ENCODE measurements at places on chromosomes 11 and 22.
A peak's percentile ranks its signal among the peaks of the same experiment; 100 is the strongest.

DNA sequence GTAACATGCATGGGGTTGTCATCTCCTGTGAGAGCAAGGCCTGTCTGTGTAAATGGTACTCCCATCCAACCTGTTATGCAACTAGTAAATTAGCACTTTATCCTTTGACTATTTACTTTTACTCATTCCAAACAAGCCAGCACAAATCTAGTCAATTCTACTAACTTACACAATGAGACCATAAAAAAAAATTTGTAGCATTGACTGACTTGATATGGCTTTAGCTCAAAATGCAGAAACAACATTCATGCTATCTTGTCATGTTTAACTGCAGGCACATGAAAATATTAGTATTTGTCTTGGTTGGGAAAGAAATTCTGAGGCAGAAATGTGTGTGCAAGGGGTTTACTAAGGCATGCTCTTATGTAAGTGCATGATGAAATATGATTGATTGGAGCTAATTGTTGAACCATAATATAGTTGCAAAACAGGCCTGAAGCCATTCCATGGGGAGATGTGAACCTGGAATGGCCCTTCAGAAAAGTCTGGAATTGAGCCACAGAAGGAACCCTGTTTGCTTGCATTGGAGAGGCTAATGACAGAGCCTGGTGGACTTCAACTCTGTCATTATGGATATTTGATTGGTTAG lies 2.5 kb downstream of the SLC22A25 start:
- no peak for DNase-seq

DNA sequence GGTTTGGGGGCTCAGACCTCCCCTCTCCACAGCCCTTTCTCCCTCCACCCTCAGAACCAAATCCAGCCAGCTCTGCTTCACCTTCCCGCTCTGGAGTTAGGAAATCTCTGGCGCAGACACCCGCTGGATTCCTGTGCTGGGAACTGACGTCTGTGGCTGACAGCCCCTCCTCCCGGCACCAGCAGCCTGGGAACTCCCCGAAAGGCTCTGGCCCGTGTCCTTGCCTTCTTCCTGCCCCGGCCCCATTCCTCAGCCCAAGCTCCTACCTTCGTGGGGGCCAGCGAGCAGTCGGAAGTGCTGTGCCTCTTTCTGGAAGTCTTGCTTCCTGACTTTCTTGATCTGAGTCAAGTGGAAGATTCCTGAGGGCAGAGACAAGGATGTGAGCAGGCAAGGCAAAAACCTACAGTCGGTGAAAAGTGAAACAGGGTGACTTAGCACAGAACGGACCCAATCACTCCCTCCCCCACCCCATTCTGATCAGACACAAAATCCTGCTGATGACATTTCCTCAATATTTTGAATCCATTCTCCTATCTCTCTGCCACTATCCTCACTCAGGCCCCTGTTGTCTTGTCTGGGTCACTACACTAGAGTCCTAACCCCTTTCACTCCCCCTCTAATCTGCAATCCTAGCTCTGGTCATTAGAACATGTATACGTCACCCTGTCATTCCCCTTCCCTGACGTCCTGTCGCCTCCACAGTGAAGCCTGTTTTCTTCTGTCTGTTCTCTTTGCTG lies 34.1 kb downstream of the CHRDL2 start:
- peak; percentile 87 for DNase-seq

DNA sequence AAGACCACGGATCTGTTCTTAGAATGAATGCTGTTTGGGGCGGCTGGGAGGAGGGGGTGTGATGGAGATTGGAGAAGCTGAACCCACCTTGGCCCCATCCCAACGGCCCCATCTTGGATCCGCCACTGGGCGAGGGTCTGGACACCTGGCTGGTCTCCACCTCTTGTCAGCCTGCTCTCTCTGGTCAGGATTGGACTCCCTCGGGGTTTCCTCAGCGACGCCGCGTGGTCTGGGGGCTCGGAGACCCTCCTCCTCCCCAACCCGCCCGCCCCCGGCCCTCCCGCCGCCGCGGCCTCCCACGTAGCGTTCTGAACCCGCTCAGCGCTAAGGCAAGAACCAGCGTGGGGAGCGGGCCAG lies 4.3 kb upstream of the FLI1 start:
- no peak for DNase-seq

GRCh38 chr22:23651676-23652075 lies 19.6 kb upstream of the DRICH1 start:
- no peak for DNase-seq

DNA sequence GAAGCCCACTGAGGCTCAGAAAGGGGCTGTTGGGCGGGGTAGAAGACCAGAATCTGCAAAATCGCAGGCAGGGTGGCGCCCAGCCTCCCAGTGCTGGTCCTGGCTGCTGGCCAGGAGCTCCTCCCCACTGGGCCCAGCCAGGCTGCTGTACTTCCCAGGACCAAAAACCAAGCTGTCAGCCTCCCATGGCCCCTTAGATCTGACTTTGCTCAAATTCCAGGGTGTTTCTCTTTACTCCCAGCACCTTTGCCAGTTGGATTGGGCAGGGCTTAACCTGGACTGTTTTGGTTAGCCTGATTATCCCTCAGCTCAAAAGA lies 44.2 kb upstream of the WEE1 start:
- DNase-seq: peak; percentile 37

DNA sequence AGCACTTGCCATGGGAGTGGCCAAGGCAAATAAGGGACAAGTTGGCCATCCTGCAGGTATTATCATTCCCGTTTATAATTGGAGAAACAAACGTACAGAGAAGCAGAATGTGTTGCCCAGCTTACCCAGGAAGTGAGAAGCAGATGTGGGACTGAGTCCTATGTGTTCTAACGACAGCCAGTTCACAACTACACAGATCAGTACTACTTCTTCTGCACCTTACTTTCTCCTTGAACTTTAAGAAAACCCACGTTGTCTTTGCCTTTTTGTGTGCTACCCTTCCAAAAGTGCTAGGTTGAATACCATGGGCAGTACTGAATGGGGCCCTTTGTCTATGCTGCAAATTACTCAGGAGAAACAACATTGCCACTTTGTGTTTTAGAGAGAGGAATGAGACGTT lies 62.8 kb upstream of the BLID start:
- DNase-seq: no peak

DNA sequence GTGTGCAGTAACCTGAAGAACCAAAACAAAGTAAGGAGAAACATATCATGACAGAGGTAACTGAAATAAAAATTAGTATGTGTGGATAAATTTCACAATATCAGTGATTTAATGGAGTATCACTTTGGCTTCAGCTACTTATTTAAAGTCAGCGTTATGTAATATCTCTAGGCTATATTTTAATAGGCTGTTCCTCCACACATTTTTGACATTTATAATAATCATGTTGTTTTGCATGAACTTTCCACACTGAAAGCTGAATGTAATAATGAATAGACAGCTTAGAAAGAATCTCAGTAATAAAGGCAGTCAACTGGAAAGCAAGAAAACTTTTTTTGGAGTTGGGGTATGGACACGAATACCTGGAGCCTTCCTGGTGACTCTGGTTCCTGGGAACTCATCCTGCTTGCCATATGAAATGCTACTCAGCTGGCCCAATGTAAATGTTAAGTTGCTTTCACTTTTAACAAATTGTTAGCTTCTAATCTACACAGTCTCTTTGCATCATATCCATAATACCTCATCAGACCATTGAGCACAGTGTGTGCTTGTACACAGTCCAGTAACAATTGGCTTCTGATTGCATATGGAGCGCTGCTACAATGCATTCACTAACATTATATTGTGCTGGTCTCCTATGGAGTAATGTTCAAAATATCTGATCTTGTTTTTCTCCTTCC lies 257.7 kb downstream of the SOX6 start:
- no peak for DNase-seq

DNA sequence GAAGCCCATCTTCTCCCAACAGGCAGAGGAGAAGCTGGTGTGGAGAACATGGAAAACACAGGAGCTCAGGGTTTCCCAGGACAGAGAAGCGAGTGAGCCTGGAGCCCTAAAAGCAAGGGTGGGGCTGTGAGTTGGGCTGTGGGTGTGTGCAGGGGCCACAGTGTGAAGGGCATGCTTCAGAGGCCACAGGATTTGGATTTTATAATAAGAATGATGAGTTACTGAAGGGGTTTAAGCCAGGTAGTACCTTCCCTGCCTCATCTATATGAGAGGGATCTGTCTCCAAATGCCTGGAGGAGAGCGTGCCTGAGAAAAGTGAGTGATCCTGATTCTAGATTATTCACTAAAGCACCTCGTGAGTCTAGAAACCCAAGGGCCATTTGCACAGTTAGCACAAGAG lies 106.8 kb downstream of the VPREB1 start:
- no peak for DNase-seq

DNA sequence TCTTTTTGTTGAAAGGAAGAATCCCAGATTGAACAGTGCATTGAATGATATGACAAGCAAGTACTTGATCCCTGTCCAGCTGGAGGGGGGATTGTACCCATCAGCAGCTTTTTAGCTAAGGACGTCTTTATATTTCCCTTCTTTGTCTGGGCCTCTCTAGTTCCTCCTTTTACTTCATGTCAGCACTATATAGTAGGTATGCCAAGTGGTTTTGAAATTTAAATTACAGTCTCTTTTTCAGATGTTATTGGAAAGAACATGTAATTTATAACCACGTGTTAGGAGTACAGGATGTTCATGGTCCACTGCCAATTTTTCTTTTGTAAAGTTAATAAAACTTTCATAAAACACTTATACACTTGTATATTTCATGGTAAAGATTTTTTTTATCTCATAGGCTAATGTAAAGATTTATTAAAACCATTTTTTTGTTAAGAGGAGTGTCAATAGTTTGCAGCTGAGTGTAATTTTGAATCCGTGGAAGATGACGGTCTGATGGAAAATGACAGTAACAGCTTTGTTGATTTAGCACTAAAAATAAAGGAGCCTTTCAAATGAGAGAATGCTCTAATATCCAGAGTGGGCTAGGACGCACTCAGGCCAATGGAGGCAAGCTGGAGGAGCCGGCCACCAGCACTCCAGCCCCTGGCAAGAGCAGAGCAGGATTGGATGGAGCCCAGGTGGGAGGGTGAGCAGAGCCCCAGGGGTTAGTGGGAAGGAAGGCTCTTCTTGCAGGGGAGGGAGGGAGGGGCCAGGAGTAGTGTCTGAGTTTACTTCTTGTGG lies 488.3 kb downstream of the INSC start:
- no peak for DNase-seq

DNA sequence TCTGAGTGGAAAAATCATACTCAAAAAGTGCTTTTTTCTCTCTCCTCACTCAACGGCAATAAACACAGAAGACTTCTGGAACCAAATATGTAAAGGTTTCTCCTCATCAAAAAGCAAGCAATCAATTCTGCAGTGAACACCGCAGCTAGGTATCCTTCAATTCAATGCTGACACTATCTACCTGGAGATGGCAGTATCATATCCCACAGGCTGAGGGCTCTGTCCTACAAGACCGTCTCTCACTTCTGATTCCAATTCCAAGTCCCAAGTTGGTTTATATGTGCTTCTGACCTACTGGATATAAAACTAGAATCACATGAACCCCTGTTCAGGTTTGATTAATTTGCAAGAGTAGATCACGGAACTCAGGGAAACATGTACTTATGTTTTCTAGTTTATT lies 59.7 kb upstream of the LUZP2 start:
- no peak for DNase-seq
